ENCODE measurements at places on chromosomes 6 and 20.

DNA sequence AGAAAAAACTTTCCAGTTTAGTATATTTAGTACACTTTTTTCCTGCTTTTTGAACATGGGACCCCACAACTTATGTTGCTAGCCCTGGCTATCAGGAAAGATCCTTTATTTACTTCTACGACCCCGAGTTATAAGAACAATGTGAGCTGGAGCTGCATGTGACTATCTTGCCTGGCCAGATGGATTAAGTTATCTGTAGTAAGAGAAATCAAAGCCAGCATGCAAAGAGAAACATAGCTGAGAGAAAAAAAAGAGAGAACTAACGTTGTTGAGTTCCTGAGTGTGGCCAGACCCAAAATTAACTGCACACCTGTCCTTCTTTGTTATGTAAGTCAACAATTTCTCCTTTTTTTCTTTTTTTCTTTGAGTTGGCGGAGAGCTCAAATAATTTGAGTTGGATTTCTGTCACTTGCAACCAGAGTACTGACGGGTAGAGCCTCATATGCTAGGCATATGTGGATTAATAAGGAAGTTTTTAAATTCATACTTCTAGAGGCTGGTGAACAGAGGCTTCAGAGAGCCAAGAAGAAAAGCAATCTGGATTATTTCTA, 219.5 kb downstream of the HACE1 start:
- no peak for DNase-seq

DNA sequence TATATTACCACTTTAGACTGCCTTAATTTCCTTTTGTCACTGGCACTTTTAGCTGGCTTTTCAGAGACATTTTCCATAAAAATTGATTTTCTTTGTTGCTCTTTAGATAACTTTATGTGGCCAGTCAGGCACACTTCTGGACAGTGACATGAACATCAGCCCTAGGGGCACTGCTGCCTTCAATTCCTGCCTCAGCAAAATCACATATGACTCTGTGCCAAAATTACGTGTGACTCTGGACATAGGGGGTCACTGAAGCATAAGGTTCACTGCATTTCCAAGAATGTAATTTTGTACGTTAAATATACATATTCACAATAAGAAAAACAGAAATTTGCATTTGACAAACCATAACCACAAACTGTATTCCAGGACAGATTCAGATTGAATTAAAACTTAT, 66.5 kb downstream of the ESF1 start:
- DNase-seq: no peak

- peak; percentile 72 for DNase-seq
These were observed 24.7 kb downstream of the TBC1D7 start for GRCh38 chr6:13303668-13304017.

DNA sequence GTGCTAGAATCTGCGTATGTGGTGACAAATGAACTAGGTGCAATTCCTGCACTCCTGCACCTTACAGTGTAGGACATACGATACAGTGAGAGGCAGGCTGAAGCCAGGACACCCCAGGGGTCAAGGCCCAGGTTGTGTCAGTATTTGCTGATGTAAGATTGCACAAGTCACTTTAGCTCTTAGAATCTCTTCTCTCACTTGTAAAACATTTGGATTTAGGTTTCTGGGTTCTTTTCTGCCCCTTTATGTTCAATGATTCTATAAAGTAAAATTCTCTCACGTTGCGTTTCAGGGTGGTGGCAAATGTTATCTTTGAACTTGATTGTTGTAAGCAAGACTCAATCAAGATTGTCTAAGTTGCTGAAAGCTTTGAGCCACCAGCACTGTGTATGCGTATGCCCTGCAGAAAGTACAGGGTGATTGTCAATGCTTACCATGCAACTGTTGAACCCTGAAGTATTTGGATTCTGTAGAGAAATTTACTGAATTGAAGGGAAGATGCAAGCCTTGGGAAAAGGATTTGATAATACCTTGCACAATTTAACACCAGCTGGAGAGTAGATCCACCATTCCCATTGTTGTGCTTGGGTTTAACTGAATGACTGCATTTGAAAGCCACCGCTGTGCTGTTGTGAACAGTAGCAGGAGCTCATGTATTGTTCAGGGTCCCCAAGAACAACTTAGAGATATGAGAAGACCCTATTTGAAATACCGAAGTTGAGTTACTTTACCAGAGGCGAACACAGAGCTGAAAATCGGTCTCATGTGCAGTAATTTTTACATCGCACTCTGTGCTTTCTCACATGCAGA, 106.1 kb upstream of the CITED2 start:
- DNase-seq: no peak

DNA sequence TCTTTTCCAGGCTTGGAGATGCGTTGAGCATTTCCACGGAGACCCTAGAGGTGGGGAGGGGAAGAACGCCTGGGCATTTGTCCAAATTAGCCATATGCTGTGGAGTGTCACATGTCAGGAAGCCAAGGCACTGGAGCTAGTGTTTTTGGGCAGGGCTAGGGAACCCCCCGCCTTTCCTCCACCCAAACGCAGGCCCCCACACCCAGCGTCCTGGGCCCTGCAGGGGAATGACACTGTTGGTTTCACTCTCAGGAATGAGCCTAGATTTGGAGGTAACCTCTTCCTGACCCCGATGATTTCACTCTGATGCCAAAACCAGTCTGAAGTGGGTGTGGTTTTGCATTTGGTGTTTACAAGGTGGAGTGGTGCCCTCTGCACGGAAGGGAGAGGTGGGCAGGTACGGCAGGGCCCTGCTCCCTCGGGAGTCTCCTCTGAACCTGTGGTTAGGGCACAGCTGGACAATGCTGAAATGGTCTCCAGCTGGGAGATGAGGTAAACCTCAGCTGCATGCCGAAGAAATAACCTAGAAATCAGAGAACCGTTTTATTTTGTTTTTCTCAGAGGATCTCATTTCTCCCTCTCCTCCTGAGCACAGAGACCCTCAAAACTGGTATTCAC, 29.5 kb downstream of the MTHFD1L start:
- peak; percentile 80 for DNase-seq

GRCh38 chr6:46293641-46294316, 123.0 kb upstream of the ENPP5 start:
- no peak for DNase-seq
